GM18507 (cell line): ENCODE measurements at places on chromosomes 4 and X.

GRCh38 chr4:158714937-158715336, 8.3 kb downstream of the PPID start:
- DNase-seq: no peak

GRCh38 chrX:12228862-12229261, 90.6 kb downstream of the FRMPD4 start:
- no peak for DNase-seq

GRCh38 chr4:64967286-64967685, 558.0 kb upstream of the TECRL start:
- no peak for DNase-seq

- no peak for DNase-seq
These were observed 583.2 kb upstream of the INTU start for GRCh38 chr4:127049526-127049925.

DNA sequence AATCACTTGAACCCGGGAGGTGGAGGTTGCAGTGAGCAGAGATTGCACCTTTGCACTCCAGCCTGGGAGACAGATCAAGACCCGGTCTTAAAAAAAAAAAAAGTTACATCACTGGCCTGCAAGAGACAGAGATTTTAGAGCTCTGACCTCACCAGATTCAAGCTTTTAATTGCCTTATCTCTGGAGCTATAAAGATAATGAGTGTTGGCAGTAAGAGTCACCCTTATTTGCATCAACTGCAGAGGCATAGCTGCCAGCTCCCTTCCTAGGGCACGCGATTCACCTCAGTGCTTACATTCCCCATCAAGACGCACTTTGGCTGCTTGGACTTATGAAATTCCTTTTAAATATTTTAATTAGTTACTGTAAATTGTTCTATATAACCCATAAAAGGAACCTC, 12.5 kb upstream of the SPATA4 start:
- no peak for DNase-seq

DNA sequence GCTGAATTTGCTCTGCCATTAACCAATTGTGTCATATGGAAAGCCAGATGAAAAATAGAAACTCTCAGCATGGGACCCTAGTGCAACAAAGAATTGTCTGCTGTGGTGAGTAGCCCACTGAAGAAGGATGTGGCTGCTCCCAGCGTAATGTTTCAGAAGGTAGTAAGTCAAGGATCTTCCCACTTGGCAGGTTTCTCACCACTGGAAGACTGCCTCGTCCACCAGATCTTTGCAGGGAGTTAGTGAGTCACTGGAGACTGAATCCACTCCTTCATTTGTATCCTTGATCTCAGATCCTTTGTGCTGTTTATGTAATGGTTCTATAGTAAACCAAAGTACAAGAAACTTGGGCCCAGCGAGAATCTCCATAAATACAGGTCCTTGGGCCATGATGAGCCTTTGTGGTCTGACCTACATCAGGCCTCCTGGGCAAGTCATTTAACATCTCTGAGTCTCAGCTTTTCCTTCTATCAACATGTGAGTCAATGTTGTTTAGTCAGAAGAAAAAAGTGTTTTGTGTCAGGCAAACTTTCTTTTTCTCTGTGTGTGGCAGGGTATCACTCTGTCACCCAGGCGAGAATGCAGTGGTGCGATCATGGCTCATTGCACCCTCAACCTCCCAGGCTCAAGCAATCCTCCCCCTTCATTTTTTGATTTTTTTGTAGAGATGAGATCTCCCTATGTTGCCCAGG, 78.0 kb upstream of the CCDC160 start:
- DNase-seq: no peak

- no peak for DNase-seq
These were observed 24.3 kb downstream of the GAK start for GRCh38 chr4:907691-908425.

GRCh38 chr4:8681391-8681790, 88.8 kb downstream of the CPZ start:
- no peak for DNase-seq

DNA sequence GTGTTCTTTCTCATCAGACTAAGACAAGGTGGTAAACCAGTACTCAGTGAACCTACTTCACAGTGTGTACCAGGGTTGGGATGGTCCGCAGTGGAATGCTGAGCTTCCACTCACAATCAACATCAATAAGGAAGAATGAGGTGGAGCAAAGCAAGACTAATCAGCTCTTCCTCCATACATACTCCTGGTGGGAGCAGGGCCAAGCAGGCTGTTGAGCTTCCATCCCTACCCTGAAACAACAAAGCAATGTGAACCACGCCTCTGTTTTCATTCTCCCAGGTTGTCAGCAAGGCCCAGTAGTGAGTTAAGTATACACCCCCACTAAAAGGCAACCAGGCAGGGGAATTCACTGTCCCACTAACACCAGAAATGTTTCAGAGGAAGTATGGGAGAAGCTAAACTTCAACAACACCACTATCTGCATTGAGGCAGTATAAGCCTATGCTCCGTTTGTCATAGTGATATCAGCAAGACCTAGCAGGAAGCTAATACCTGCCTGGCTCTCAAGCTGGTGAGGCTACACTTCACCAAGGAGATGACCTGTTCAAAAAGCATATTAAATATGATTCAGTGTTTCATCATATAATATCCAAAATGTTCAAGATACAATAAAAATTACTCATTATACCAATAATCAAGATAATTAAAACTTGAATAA, 109.5 kb downstream of the DDX60 start:
- DNase-seq: no peak

- no peak for DNase-seq
These were observed 43.0 kb upstream of the HMX1 start for GRCh38 chr4:8914461-8915171.

DNA sequence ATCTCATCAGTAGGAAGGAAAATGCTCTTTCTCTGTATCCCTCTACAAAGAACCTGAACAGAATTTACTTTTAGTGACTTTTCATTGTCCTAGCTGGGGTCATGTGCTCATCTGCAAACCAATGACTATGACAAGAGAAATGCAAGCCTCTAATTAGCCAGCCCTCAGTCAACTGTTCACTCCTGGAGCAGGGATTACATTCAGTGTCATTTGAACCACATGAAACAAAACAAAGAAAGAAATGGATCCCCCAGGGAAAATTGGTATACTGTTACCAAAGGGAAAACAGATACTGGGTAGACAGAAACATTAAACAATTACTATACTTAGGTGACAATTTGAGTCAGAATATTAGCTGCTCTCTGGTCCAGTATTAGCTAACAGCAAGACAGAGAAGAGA, 173.6 kb downstream of the RCHY1 start:
- DNase-seq: no peak

- DNase-seq: no peak
These were observed 124.6 kb upstream of the MAP3K15 start for GRCh38 chrX:19639813-19640462.

GRCh38 chr4:118154649-118155048, 120.4 kb downstream of the NDST3 start:
- DNase-seq: no peak

DNA sequence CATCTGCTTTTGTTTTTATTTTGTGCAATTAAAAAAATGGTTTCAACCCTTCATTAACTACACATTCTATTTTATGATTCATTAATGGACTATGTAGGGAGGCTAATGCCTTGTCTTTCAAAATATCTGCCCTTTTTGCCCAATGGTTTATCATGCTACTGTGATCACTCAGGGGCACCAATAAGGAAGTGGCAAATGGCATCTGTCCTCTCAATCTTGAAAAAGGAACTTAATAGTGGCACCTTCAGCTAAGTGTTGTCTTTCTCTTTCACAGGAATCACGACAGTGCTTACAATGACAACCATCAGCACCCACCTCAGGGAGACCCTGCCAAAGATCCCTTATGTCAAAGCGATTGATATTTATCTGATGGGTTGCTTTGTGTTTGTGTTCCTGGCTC, 57.1 kb downstream of the COMMD8 start:
- DNase-seq: no peak

GRCh38 chr4:29142708-29143107, 1577.5 kb upstream of the PCDH7 start:
- no peak for DNase-seq

GRCh38 chrX:38402118-38402517, 49.7 kb downstream of the OTC start:
- no peak for DNase-seq

DNA sequence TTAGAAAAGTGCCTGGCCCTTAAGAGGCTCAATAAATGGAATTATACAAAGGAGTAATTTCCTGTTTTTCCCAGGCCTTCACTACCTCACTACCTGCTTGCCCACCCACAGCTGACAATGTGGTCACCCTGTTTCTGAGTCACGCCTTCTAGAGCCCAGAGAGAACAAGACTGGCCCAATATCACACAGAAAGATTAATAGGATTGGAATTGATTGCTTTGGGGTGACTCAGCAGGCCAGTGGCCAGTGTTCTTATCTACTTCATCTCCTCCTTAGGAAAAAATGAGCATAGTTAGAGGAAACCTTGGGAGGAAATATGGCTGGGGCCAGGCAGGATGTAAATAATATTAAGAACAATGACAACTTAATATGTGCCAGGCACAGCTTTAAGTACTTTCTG, 4.5 kb upstream of the FGF16 start:
- no peak for DNase-seq

GRCh38 chr4:16026160-16026761, 57.6 kb downstream of the PROM1 start:
- peak; percentile 26 for DNase-seq

- no peak for DNase-seq
These were observed 13.8 kb downstream of the TLR10 start for GRCh38 chr4:38768968-38769394.

DNA sequence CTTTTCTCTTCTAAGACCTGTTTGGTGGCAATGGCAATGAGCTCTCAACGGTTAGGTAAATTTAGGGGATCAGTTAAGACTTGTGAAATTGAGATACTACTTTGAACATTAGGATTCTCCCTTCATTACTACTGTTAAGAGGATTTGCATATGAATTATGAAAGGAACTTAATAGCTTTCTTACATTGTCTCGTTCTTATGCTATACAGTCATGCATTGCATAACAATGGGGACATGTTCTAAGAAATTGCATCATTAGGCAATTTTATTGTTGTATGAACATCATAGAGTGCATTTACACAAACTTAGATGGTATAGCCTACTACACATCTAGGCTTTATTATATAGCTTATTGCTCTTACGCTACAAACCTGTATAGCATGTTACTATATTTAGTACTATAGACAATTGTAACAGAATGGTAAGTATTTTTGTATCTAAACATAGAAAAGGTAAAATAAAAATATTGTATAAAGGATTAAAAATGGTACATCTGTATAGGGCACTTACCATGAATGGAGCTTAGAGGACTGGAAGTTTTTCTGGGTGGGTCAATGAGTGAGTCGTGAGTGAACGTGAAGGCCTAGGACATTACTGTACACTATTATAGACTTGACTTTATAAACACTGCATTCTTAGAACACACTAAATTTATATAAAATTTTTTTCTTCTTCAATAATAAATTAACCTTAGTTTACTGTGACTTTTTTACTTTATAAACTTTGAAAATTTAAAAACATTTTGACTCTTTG, 62.5 kb downstream of the PAQR3 start:
- no peak for DNase-seq

DNA sequence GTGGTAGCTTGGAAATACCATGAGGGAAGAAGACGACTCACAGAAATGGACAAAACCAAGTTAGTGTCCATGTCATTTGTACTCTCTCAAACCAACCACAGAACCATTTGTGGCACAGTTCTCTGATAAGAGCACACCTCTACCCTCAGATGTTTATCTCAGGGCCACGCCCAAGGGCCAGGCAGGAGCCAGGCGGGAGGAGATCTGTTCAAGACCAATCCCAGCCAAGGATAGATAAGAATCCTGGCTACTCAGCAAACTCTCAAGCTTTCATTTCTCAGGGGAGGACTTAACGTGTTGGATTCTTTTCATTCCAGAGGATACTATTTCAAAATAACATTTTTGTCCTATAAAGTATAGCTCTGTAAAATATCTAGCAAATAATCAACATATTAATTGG, 95.0 kb downstream of the NYX start:
- no peak for DNase-seq

- no peak for DNase-seq
These were observed 1209.7 kb upstream of the PABPC4L start for GRCh38 chr4:135411251-135411650.

DNA sequence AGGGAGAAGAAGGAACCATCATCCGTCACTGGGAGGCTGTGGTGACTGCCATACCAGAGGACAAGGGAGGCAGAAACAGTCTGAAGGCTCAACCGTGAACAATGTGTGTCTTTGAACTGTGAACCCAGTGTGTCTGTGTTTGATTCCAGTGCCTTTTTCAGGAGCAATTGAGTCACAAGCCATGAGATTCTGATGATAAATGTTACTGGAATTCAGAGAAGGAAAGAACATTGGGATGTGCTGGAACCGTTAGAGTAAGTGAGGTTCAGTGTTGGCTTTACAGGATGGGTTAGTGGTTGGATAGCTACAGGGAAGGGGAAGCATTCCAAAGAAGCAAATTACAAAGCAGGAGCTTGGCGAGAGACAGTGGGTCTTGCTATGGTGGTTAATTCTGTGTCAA, 464.4 kb downstream of the TRIML1 start:
- DNase-seq: no peak

- DNase-seq: no peak
These were observed 38.8 kb downstream of the CLCN3 start for GRCh38 chr4:169658975-169659715.

- no peak for DNase-seq
These were observed 394.3 kb upstream of the SLIT2 start for GRCh38 chr4:19857380-19857779.

DNA sequence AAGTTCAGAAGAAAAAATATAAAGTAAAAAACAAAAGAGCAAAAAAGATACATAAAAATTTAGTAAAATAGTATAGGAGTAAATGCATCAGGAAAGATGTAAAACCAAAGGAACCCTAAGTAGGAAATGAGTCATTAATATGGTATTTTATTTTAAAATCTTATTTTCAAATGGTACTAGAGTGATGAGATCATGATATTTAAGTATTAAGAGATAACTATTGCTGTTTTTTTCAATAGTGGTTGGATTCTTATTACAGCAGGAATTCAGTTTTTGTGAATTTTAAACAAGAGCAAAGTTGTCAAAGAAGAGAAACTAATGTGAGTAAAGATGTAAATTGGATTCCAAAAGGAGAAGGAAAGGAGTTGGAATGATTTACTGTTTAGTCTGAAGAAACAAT, 20.0 kb downstream of the EMCN start:
- DNase-seq: no peak

GRCh38 chrX:110201799-110202198, 116.1 kb downstream of the AMMECR1 start:
- no peak for DNase-seq

DNA sequence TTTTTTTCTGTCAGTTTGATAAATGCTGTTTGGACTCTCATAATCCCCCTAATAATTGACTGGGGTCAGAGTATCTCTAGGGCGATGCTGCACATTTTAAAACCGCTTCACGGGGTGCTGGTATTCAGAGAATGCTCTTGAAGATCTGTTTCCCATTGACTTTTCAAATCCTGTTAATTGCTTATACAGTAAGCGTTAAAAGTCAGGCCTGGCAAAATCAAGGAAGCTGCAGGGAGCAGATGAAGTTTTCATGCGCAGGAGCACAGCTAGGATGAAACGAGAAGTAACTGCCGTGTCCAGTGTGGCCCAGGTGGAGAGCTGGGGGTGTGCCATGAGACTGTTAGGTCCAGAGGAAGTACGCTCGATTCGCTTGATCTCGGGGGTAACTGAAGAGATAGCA, 312.9 kb downstream of the TRIML1 start:
- DNase-seq: no peak
